ENCODE measurements at places on chromosomes 16 and 17. TPM values are rescaled to one million over a fixed set of nuclear protein-coding genes. Genes with fewer than 3 reads are reported as not detected.

Gene KRTAP9-2
- total RNA-seq, result not detected

Gene NLGN2
- 34.3 TPM for total RNA-seq

DNA sequence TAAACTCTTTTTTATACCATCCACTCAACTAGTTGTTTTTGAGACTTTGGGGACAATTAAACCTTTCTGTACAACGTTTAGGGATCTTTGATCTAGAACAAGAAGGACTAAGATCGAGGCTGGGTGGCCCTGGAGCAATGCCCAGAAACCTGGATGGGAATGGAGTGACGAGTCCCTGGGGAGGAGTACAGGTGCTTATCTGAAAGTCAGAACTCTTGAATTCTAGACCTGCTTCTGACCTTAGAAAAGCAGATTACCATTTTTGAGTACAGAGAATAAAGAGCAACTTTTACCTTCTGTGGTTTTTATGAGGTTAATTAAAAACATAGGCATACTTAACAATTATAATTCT is 17.8 kb downstream of the UBE2Z start:
- no peak for DNase-seq
- H3K36me3 ChIP-seq, result peaks cover 100% of the 10 kb centered on the region
- no peaks in the 10 kb centered on the region for H3K4me1 ChIP-seq
- no peak overlapping the region for H3K4me3 ChIP-seq
- no peak overlapping the region for H3K27ac ChIP-seq

Gene KRTAP1-1
- total RNA-seq, result not detected

Gene AOC2
- not detected for total RNA-seq

DNA sequence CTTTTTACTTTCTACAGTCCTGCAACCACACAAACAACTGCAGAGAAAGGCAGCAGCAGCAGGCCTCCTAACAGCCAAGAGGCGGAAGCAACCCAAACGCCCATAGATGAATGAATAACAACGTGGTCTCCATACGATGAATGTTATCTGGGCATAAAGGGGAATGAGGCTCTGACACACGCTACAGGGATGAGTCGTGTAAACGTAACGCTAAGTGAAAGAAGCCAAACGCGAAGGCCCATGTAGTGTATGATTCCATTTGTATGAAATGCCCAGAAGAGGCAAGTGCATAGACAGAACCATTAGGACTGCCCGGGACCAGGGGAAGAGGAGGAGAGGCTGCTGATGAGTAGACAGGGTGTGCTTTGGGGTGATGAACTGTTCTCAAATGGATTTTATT is 94.8 kb upstream of the DNAH17 start:
- no peaks in the 10 kb centered on the region for H3K4me1 ChIP-seq
- no peak overlapping the region for H3K27ac ChIP-seq
- H3K27me3 ChIP-seq, result no peaks in the 10 kb centered on the region
- DNase-seq, result no peak

DNA sequence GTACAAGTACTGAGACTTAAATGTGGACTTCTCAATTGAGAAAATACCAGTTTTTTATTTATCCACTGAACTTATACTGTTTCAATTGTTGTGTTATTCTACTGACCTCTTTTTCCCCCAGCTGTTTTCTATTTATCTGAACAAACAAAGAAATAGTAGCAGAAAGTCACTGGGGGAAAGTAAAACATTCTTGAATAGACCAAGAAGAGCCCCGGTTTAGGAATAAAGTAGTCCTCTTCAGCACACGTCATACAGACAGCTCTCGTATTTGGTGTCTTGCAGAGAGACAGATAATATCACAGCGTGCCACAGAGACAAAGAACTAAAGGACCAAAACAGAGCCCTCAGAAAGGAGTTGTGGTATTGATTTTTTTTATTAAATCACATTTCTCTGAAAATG is 1159.1 kb upstream of the CDH8 start:
- DNase-seq, result no peak
- no peak overlapping the region for H3K27ac ChIP-seq
- no peaks in the 10 kb centered on the region for H3K36me3 ChIP-seq
- no peaks in the 10 kb centered on the region for H3K4me1 ChIP-seq

Gene MT1G
- 36.6 TPM for total RNA-seq

Gene WFIKKN2
- not detected for total RNA-seq

GRCh38 chr17:40980596-40980995 is 3.5 kb downstream of the KRT40 start:
- H3K36me3 ChIP-seq, result no peaks in the 10 kb centered on the region
- no peak overlapping the region for H3K27ac ChIP-seq
- no peaks in the 10 kb centered on the region for H3K27me3 ChIP-seq

Gene HSPB9
- not detected for total RNA-seq

GRCh38 chr16:52741351-52741750 is 194.4 kb upstream of the TOX3 start:
- no peak for DNase-seq
- no peak overlapping the region for H3K4me3 ChIP-seq
- no peaks in the 10 kb centered on the region for H3K36me3 ChIP-seq
- H3K27ac ChIP-seq, result no peak overlapping the region

- DNase-seq, result no peak
- no peak overlapping the region for H3K4me3 ChIP-seq
- H3K27ac ChIP-seq, result no peak overlapping the region
These were observed 1681.0 kb downstream of the TP53TG3F start for GRCh38 chr16:35140293-35140986.

- H3K4me3 ChIP-seq, result no peak overlapping the region
- no peak overlapping the region for H3K27ac ChIP-seq
- no peak for DNase-seq
- no peaks in the 10 kb centered on the region for H3K27me3 ChIP-seq
These were observed 2046.8 kb downstream of the TP53TG3F start for GRCh38 chr16:35506018-35506897.

DNA sequence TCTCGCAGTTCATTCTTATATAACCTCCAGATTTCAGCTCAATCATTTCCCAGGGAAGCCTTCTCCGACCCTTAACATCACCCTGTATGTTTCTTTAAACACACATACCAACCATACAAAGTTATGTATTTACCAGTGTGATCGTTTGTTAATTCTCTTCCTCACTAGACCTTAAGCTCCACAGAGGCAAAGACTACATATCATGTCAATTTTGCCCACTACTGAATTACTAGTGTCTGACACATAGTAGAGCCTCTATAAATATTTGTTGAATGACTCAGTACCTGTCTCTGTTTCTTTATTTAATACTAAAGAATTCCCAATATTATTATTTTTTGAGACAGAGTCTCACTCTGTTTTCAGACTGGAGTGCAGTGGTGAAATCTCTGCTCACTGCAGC is 137.2 kb downstream of the SHISA9 start:
- no peak for DNase-seq
- no peaks in the 10 kb centered on the region for H3K4me1 ChIP-seq
- H3K27ac ChIP-seq, result no peak overlapping the region
- H3K4me3 ChIP-seq, result no peak overlapping the region
- H3K27me3 ChIP-seq, result no peaks in the 10 kb centered on the region
- H3K36me3 ChIP-seq, result no peaks in the 10 kb centered on the region

- H3K36me3 ChIP-seq, result no peaks in the 10 kb centered on the region
- no peak overlapping the region for H3K27ac ChIP-seq
- H3K4me3 ChIP-seq, result no peak overlapping the region
- H3K4me1 ChIP-seq, result no peaks in the 10 kb centered on the region
These were observed 13.8 kb upstream of the DLX4 start for GRCh38 chr17:49955157-49955556.

Gene ZSWIM7
- total RNA-seq, result 0.75 TPM

GRCh38 chr16:62079236-62079635 is 43.0 kb upstream of the CDH8 start:
- no peak for DNase-seq
- no peaks in the 10 kb centered on the region for H3K4me1 ChIP-seq
- H3K4me3 ChIP-seq, result no peak overlapping the region
- no peaks in the 10 kb centered on the region for H3K36me3 ChIP-seq

GRCh38 chr16:70523076-70523742 is at the start of gene COG4:
Gene COG4, minus strand, starts transcription at chr16:70523554. Its CDS starts 11 bp downstream, at chr16:70523543.
- no peaks in the 10 kb centered on the region for H3K36me3 ChIP-seq
- peaks cover 8% of the 10 kb centered on the region for H3K4me1 ChIP-seq
- peak within 1 kb of the TSS; percentile 95 for H3K27ac ChIP-seq
- H3K4me3 ChIP-seq, result peak within 1 kb of the TSS; percentile 89
- peak; percentile 91 for DNase-seq
- H3K27me3 ChIP-seq, result no peaks in the 10 kb centered on the region

Gene CMTM1
- total RNA-seq, result not detected

GRCh38 chr17:49715216-49715615 is 7.5 kb upstream of the SLC35B1 start:
- peaks cover 94% of the 10 kb centered on the region for H3K36me3 ChIP-seq
- no peak overlapping the region for H3K27ac ChIP-seq
- DNase-seq, result no peak
- H3K27me3 ChIP-seq, result no peaks in the 10 kb centered on the region
- H3K4me3 ChIP-seq, result no peak overlapping the region

DNA sequence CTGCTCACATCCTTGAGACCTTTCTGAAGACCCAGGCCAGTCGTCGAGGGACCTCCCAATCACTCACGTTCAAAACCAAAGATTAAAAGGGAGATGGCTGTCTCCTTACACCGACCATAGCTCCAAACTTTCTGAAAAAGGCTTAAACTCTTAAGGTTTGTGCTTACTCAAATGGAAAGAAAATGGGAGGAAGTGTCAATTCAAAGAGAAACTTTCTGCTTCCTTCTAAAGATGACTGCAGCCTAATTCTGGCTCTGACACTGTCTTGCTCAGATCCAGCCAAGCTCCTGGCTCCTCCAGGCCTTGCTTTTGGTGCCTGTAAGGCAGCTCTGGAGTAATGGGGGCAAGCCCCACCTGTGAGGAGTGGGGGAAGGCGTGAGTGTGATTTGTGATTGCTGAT is 54.9 kb upstream of the WSB1 start:
- no peaks in the 10 kb centered on the region for H3K27me3 ChIP-seq
- no peaks in the 10 kb centered on the region for H3K36me3 ChIP-seq
- no peak for DNase-seq
- H3K4me3 ChIP-seq, result no peak overlapping the region

- H3K27me3 ChIP-seq, result no peaks in the 10 kb centered on the region
- H3K4me3 ChIP-seq, result peak overlapping the region; percentile 99
- peaks cover 4% of the 10 kb centered on the region for H3K4me1 ChIP-seq
- no peaks in the 10 kb centered on the region for H3K36me3 ChIP-seq
- H3K27ac ChIP-seq, result peak overlapping the region; percentile 89
These were observed 848 bp upstream of the TBKBP1 start for GRCh38 chr17:47692895-47693730.

DNA sequence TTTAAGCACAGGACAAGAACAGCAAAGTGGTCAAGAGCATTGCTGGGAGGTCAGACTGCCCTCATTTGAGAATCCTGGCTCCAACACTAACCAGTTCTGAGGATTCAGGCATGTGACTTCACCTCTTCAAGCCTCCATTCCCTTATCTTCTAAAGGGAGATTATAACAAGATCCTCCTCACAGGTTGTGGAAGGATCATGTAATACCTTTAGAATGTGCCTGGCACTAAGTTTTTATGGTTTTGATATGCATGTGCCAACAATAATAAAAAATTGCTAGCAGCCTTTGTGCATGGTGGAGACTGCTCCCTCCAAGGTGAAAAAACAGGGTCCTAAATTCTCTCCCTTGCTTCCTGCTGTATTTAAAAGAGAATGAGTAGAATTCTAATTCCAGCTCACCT is 36.0 kb upstream of the ADAMTS18 start:
- no peaks in the 10 kb centered on the region for H3K4me1 ChIP-seq
- H3K27me3 ChIP-seq, result no peaks in the 10 kb centered on the region
- H3K4me3 ChIP-seq, result no peak overlapping the region
- no peak for DNase-seq
- no peak overlapping the region for H3K27ac ChIP-seq

Gene RUNDC1
- 10.2 TPM for total RNA-seq

DNA sequence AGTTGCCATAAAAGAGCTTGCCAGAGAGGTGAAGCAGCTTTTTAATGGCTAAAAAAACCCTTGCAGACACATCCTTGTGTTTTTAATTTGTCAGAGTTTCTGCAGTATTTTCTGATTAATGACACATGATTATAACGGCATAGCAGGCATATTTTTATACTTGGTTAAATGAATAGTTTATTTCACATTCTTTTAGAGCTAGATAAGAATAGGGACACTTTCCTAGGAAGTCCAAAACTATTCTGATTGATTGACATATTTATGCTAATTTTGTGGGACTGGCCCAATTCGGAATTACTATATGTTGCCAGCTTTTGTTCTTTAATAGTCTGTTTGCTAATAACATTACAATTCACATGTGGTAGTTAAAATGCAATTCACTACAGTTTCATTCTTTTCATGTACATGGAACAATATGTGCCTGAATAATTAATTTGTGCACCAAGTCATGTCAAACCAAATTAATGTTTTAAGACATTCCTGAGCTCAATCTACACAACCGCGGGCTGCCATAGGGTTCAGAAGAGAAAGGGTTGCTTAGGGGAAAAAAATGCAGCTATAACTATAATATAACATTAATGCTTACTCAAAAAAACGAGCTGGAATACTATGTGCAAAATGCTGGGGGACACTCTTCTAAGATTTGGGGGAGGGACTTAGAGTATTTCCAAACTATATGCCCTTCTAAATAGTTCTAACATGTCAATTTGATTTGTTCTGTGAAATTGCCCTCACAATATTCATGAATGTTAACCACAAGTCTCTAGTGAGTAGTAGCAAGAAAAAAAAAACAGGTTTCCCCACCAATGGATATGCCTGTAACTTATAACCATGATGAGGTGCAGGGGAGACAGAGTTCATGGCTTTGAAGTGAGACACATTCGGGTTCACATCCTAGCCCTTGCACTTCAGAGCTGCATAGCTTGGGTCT is 305.4 kb downstream of the CEP112 start:
- H3K4me3 ChIP-seq, result no peak overlapping the region
- no peaks in the 10 kb centered on the region for H3K36me3 ChIP-seq
- no peaks in the 10 kb centered on the region for H3K27me3 ChIP-seq
- no peak overlapping the region for H3K27ac ChIP-seq

GRCh38 chr17:53659181-53659580 is 163.5 kb upstream of the KIF2B start:
- no peaks in the 10 kb centered on the region for H3K4me1 ChIP-seq
- no peaks in the 10 kb centered on the region for H3K27me3 ChIP-seq
- H3K4me3 ChIP-seq, result no peak overlapping the region
- H3K27ac ChIP-seq, result no peak overlapping the region
- H3K36me3 ChIP-seq, result no peaks in the 10 kb centered on the region

DNA sequence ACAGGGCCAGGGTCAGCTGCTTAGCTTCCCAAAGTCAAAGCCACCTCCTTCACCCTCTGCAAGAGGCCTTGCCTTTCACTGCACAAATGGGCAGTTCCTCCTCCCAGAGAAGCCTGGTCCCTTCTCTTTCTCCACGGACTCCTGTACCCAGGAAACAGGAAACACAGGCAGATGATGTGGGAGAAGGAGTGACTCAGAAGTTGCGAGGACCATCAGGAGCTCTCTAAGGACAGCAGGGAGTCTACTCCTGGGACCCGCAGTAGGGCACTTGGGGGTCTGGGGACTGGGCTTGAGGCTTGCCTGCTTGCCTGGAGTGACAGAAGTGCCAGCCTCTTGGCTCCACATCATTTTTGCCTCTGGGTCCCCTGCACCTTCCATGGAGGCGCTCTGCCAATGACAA is 47.4 kb upstream of the KSR1 start:
- H3K4me1 ChIP-seq, result no peaks in the 10 kb centered on the region
- no peak overlapping the region for H3K4me3 ChIP-seq
- H3K36me3 ChIP-seq, result no peaks in the 10 kb centered on the region
- no peaks in the 10 kb centered on the region for H3K27me3 ChIP-seq
